ENCODE measurements at places on chromosomes 5 and 9. TPM values are rescaled to one million over a fixed set of nuclear protein-coding genes. Genes with fewer than 3 reads are reported as not detected.

DNA sequence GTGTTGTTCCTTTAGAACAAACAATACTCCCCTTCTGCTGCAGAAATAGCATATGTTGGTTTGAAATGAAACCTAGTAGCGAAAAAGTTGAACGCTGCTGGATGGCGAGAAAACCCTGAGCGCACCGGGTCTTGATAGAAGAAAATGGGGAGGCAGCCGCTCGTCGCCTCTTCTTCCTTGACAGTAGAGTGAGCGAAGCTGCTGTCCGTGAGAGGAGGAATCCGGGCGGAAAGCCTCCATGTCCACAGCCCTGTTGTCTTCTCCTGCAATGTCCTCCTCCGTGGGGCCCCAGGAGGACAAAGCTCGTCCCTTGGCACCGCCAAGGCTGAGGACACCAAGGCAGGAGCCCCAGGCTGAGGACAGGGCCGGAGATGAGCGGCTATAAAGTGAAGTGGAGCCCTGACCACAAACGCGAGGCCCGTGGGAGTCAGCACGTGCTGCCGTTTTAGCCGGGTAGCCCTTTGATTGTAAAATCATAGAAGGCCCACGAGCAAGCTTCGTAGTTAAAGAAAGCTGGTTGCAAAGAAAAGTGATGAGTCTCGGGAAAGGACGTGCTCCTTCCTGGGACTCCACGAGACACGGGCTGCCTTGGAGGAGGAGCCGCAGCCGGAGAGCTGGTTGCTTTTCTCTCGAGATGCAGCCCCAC, 35.6 kb downstream of the MRPL36 start:
- DNase-seq: no peak

DNA sequence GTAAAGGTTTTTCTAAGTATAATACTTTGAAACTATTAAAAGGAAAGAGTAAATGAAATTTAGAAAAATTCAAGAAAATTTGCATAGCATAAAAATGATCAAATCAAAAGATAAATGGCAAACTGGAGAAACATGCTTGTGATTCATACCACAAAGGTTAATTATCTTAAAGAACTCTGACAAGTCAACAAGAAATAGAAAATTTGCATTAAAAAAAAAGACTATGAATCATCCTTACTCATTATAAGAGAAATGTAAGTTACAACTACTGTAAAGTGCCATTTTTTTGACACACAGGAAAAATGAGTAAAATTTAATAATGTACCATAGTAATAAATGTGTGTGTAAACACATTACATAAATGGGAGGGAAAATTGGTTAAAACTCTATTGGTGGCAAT, 624.4 kb upstream of the C9orf72 start:
- DNase-seq: no peak

DNA sequence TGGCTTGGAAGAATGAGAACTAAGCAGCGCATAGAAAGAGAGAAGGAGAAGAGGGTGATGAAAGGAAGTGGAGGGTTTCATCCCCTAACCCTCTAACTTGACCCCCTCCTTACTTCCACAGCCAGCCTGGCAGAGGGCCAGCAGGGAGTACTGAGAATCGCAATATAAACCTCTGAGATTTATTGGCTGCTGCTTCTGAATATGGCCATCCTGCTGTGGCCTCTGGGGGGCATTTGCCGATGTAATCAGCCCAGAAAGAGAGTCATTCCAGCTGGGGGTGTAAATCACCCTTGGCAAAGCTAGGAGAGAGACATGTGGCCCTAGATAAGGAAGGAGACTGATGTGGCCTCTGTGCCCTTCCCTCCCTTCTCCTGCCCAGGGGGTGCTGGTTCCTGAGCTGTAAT, 960 bp upstream of the GFRA3 start:
- no peak for DNase-seq

DNA sequence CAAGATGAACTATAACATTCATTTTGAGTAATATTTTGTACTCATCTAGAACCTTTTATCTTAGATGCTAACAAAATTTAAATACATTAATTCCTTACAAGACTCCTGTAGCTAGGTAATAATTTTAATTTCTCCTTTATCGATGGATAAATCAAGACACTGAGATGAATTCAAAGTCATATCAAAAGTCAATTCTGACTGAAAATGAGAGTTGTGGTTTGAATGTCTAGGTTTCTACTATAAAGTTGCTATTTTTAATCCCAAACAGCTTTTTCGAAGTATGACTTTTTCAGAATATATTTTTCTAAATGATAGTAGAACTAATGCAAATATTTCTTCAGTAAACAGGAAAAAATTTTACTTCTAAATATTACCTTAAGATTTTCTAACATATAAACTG, 491.7 kb upstream of the FAM174A start:
- no peak for DNase-seq

- DNase-seq: no peak
These were observed 52.1 kb upstream of the KIAA1958 start for GRCh38 chr9:112434487-112434886.

DNA sequence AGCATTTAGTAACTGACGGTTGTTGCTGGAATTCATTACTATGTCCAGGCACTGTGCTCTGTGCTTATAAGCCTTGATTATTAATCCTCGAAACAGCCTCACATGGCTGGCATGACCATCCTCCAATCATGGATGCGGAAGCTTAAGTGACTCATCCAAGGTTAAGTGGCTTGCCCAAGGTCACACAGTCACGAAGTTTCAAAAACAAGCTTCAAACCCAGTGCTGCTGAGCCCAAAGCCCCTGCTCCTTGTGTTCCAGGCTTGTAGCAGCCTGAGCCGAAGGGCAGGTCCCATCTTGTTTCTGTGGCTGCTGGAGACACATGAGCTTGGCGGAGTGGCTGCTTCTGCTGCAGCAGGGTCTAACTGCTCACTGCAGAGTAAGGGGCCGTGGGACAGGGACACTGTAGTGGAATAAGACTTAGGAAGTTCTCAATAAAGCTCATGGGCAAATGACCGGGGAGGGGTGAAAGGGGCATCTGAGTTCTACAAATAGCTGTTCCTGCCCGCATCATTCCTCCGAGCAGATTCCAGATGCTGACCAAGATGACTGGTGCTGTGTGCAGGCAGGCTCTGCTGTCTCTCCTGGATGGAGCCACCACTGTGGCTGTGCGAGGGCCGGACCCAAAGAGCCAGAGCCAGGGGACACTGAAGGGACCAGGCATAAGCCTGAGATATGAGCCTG, 32.4 kb downstream of the WHRN start:
- no peak for DNase-seq

BASP1 gene
- polyA plus RNA-seq: 26.5 TPM

PCDHB14 gene
- polyA plus RNA-seq: not detected
